ENCODE measurements at places on chromosomes 7 and 10.

- DNase-seq, result no peak
Observed at GRCh38 chr7:96689414-96689813, 20.2 kb downstream of the SEM1 start.

GRCh38 chr7:44512736-44513135, 22.3 kb upstream of the NUDCD3 start:
- DNase-seq, result no peak

DNA sequence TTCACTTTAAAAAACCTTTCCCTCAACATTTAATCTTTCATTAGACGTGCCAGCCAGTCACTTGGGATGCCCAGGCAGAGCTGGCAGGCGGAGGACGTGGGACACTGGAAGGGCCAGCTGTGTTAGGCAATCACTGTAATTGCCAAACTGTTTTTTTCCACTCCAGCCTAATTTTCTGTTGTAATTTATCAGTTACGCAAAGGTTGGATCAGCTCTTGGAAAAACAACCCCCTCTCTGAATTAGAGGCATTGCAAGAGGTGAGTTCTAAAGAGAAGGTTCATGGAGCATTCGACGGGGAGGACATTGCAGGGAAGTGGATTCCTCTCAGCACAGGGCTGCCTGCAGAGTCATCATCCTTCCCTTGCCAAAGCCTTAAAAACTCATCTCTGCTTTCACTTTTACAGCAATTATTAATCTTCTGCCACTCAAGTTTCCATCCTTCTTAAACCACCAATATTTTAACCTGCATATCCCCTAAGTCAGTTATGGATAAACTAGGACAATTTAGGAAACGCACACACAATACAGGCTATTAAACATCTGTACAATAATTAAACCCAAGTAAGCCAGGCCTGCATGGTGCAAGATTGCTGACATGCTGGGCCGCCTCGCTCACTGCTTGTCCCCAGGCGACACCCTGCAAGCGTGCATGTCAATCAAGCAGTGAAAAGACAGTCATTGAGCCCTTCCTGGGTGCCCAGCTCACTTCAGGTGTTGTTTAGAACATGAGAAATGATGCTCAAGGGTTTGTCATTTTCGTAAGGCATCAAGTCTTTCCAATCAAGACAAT, 272.3 kb upstream of the RNF32 start:
- DNase-seq, result no peak

DNA sequence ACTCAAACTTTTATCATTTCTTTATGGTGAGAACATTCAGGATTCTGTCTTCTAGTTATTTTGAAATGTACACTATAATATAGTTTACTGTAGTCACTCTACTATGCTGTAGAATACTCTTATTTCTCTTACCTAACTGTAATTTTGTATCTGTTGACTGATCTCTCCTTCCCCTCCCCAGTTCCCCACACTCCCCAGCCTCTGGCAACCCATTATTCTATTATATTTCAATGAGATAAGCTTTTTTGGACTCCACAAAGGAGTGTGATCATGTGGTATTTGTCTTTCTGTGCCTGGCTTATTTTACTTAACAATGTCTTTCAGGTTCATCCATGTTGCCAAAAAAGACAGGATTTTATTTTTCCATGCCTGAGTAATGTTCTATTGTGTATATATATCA, 71.4 kb upstream of the DYNC1I1 start:
- no peak for DNase-seq

GRCh38 chr7:115128154-115128553, 206.3 kb downstream of the MDFIC start:
- DNase-seq, result no peak

- DNase-seq, result no peak
Observed at GRCh38 chr10:18178854-18179483, 38.7 kb downstream of the CACNB2 start.

- DNase-seq, result no peak
Observed at GRCh38 chr7:86773309-86773708, 129.6 kb downstream of the GRM3 start.

GRCh38 chr7:88664630-88665233, 94.8 kb upstream of the ZNF804B start:
- no peak for DNase-seq

DNA sequence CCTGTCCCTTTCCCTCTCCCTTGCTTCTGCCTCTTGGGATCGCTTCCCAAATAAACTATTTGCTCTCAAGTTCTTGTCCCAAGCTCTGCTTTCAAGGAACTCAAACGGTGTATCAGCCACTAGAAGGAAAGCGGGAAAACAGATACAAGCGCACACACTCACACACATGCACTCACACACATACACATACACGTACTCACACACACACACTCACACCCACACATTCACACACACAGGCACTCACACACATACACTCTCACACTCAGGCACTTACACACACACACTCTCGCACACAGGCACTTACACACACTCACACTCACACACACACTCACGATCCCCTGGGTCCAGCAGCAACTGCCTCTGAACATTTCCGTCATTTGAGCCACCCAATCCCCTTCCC, 121.9 kb downstream of the RAB11FIP2 start:
- DNase-seq, result no peak

- no peak for DNase-seq
Observed at GRCh38 chr10:101233443-101233842, 4.2 kb upstream of the LBX1 start.

- DNase-seq, result no peak
Observed at GRCh38 chr7:47698386-47698785, 116.5 kb upstream of the TNS3 start.

GRCh38 chr10:90856261-90856660, 1.6 kb downstream of the HTR7 start:
- DNase-seq, result no peak

DNA sequence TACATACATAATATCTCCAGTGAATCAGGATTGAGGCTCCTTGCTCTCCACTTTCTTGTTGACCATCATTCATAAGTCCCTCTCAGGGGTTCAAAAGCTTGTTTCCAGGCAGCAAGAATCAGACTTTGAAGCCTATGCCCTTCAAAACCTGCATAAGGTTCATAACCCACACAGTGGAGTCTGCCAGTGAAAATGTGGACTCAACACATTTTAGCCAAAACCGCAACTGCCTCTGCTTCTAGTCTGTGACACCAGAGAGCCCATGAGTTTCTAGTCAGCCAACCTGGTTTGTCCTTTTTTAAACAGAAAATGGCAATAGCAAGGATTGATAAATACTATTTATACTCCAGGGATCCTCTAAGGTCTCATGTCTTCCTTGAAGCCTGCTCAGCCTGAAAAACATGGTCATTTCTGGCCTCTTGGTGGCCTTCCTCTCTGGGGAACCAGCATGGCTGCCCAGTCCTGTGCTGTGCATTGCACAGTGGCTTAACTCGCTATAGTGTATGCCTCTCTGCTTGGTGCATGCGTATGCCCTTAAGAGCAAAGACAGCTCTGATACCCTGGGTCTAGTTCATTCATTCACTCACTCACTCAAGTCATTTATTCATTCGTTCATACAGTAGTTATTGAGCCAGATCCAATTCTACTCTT, 67.5 kb downstream of the WIPF3 start:
- DNase-seq, result no peak

- DNase-seq, result peak; percentile 15
Observed at GRCh38 chr7:155203882-155204691, 93.6 kb upstream of the INSIG1 start.

- DNase-seq, result peak; percentile 23
Observed at GRCh38 chr10:70903262-70903921, 15.0 kb upstream of the PCBD1 start.

GRCh38 chr7:112144284-112145059, 61.7 kb downstream of the DOCK4 start:
- DNase-seq, result no peak

DNA sequence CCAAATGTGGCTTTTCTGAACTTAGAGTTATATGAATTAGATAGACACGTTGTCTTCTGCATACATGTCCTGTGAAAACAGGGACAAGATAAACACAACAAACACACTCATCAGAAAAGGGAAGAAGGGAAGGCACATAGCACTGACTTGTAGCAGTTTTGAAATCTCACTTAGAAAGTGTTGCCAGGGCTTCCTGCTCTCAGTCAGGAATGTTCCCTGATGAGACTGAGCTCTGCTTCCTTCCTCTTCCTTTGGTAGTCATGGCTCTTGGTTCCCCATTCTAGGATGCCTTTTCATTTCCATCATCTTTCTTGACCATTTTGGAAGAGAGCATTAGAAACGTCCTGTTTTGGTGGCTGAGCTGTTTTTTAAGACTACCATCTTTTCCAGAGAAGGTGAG, 233.8 kb upstream of the LYZL1 start:
- DNase-seq, result no peak

DNA sequence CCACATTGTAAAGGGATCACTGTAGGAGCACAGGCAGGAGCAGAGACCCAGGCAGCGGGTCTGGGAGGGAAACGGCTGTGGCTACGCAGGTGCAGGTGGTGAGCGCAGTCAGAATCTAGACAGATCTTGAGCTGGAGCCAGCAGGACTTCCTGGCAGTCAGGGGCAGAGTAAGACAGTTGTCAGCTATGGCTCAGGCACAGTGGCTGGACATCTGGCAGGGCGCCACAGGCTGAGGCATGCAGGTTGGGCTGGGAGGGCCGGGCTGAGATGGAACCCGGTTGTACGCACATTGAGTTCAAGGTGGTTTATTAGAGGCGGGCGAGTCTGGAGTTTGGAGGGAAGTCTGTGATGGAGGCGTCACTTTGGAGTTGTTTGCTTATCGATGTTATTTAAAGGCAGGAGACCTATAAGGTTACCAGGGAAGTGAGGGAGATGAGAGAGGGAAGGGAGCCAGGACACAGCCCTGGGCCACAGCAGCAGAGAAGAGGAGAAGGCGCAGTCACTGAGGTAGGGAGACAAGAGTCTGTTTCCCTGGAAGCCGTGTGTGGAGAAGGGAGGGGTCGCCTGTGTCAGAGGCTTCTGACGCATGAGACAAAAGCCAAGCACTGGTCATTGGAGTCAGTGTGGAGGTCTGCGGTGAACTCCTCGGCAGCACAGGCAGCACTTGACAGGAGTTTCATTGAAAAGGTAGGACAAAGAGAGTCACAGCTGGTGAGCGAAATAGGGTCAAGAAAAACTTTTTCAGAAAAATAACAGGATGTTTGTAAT, 73.8 kb downstream of the LANCL2 start:
- no peak for DNase-seq

DNA sequence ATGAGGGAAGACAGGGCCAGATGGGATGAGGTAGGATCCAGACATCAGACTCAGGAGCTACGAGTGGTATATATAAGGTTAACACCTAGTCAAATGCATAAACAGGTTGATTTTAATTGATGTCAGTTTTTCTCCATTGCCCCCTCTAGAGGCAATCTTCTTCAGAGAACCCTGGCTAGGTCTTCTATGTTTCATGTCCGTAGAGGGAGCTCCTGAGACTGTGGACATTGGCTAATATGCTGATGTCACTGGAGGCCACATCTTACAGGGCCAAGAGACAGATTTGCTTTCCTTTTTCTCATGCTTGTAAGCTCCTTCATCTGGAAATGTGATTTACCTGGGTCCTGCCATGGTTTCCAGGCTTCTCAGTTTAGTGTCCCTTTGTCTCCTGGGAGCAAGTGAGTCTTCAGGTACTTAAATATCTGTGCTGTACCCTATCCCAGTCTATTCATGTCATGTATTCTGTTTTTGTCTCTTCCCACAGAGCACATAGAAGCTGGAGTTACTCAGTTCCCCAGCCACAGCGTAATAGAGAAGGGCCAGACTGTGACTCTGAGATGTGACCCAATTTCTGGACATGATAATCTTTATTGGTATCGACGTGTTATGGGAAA, 161.6 kb upstream of the PRSS1 start:
- no peak for DNase-seq

- no peak for DNase-seq
Observed at GRCh38 chr10:122419016-122419415, 35.4 kb upstream of the ARMS2 start.

GRCh38 chr7:36794689-36795088, 70.4 kb upstream of the AOAH start:
- DNase-seq, result no peak

- no peak for DNase-seq
Observed at GRCh38 chr10:52780391-52781155, 8.0 kb upstream of the MBL2 start.

DNA sequence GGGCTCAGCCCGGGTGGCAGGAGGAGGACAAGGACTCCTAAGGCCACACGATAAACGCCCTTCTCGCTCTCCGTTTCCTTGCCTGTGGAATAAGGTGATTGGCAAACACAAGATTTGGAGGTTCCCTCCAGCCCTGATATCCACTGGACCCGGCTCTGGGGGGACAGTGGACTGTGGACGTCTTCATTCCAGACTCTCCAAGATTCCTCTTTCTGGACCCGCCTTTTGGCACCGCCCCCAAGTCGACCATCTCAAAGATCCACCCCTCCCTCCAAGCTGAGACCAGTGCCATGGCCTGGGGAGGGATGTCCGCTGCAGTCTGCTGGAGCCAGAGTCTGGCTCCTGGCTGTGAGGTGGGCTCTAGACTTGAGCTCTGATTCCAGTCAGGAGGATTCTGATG, 23.6 kb downstream of the ZNF783 start:
- DNase-seq, result no peak

DNA sequence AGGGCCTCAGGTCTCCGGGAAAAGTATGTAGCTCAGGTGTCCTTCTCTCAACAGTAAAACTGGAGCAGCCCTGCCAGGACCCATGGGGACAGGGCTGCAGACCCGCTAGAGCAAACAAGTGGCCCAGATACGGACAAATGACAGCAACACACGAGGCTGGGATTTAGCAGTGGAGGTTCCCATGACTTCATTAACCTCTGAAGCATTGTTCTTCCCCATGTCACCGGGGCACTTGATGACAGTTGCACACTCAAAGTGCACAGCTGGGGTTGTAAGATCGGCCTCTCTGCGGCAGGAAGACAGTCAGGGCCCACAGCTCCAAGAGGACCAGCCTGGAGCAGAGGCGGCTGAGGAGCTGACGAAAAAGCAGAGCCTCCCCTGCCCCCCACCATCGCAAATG, 12.5 kb upstream of the PODXL start:
- no peak for DNase-seq

DNA sequence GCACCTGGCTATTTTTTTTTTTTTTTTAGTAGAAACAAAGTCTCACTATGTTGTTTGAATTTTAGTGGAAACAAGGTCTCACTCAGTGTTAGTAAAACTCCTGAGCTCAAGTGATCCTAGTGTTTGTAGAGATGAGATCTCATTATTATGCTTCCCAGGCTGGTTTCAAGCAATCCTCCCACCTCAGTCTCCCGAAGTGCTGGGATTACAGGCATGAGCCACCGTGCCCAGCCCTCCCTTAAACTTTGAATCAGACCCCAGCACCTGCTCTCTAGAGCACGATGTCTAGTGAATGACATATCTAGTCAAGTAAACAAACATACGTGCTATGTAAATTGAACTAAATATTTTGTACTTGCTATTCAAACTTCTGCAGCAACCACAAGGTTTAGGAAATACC, 105.6 kb upstream of the MYO3A start:
- DNase-seq, result no peak
